ENCODE measurements at places on chromosomes 5 and 9.

GRCh38 chr9:106731910-106732309 lies 131.1 kb upstream of the ZNF462 start:
- DNase-seq: peak; percentile 72

GRCh38 chr9:132182314-132183091 lies 20.6 kb downstream of the NTNG2 start:
- peak; percentile 15 for DNase-seq

DNA sequence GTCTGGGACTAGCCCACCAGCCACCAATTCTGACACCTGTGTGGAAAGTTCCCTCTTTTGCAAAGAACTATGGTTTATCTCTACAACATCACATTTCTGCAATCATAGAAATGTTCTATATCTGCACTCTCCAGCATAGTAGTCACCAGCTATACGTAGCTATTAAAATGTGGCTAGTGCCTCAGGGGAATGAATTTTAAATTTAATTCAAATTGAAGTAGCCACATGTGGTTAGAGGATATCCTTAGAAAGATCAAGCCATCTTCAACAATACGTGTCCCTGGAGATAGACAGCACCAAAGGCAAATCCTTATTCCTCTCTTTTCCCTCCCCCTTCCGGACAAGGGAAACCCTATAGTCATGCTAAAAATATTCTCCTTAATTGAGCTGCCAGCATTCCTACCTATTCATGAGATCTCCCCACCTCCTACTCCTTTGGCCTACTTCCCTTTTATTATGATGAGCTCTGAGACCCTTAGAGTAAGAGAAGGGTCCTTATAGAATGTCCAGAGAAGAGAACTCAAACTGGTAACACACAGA lies 11.1 kb downstream of the LCP2 start:
- no peak for DNase-seq

- DNase-seq: no peak
These were observed 1.5 kb downstream of the SAPCD2 start for GRCh38 chr9:137068539-137069507.

DNA sequence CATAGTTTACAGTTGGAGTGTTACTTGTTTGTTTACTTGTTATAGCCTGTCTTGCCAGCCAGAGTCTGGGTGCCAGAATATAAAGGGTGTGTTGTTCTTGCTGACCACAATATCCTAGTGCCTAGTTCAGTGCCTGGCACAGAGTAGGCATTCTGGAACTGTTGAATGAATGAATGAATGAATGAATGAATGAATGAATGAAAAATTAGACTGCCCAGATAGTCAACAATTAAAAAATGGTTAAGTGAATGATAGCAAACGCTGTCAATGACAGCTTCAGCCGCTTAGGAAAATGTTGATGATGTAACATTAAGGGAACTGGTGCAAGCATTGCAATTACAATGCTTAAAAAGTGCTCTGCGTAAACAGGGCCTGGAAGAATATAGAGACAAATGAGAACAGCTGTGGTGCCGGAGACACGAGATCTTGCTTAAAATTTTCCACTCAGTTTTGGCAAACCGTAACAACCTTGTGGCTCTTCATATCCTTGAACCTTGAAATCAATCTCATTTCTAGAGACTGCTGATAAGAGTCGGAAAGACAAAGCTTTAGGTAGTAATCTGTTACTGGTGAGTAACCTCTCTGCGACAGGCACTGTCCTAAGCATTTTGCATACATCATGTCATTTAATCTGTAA lies 4.7 kb upstream of the TTLL11 start:
- DNase-seq: no peak

GRCh38 chr9:117307701-117308100 lies 107.2 kb downstream of the ASTN2 start:
- DNase-seq: no peak

DNA sequence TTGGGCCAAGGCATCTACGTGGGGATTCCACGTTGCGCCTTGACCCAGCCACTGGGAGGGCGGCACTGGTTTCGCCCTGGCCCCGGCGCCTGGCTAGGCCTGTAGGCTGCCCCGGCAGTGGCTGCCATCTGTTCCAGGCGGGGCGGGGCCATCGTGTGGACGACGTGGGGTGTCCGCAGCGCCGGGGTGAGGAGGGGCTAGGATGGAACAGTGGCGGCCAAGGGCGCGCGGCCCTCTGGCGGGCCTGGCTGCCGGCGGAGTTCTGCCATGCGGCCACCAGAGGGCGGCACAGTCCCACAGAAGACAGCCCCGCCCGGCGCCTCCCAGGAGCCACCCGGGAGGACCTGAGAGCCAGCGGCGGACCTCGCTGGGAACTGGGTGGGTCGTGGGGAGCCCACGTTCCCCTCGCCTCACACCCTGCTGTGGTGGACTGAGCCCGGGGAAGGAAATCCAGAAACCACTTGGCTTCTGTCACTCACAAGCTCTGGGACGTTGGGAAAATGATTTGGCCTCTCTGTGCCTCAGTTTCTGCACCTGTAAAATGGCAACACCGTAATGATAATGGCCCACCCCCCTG lies 22.6 kb upstream of the RAPGEF1 start:
- peak; percentile 43 for DNase-seq

DNA sequence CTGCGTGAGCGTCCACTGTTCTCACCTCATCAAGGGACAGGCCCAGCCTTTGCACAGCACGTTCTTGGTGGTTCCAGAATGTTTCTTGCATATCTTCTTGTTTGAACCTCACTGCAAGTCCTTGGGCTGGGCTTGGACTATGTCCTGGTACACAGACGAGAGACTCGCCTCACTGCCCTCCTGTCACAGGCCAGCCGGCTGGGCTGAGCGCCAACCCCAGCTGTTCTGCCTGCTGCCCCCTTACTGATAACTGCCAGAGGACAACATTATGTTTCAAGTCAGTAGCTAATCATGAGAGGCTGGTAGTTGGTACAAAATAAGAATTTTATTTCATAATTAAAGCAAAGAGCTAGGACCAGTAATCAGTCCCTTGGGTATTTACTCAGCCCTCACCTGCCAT lies 52.8 kb upstream of the LRRTM2 start:
- DNase-seq: no peak

DNA sequence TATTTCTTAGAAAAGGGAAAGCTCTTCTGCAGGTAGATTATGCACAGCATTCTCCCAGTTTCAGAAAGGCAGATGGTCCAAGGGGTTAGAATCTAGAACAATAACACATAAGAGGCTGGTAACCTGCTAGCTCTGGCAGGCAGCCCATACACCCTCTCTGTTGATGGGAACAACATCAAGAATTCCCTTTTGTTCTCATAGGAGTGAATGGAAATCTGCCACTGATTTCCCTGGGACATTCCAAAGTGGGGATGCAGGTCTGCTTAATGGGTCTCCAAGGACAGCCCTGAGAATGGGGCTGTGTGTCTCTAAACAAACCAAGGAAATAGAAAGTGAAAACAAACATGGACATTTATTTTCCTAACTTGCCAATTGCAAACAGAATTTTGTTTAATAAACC lies 456.8 kb downstream of the EBF1 start:
- peak; percentile 53 for DNase-seq

- no peak for DNase-seq
These were observed 8.5 kb downstream of the CEP72 start for GRCh38 chr5:620586-621180.

All from NCI-H1694 treated with DMSO at 0.1 percent for 48 hours (cell line).